ENCODE measurements at places on chromosomes 3 and 15.

DNA sequence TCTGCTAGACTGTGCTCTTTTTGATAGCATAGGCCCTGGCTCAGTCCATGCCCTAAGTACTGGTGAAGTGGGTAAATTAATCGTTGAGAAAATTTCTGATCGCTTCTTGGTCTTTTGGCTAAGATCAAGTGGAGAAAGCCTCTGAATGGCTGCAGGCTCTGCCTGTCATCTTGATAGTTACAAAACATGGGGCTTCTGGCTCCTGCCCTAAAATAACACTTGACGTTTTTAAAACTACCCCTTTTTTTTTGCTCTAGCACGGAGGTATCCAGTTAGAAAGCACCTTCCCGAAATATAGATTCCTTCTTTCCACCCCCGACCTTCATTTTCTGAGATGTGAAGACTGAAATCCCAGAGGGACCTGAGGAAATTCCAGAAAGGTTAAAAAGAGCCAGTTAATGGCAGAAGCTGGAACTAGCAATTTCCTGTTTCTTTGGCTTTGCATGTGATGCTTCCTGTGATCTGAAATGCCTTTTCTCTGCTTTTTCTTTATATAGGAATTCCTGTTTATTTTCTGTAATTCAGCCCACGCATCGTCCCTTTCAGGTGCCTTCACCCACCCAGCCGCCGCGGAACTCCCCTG, 799 bp upstream of the C2CD4B start:
- DNase-seq = no peak

- no peak for DNase-seq
These were observed 2.6 kb downstream of the APBA2 start for GRCh38 chr15:28888302-28888894.

DNA sequence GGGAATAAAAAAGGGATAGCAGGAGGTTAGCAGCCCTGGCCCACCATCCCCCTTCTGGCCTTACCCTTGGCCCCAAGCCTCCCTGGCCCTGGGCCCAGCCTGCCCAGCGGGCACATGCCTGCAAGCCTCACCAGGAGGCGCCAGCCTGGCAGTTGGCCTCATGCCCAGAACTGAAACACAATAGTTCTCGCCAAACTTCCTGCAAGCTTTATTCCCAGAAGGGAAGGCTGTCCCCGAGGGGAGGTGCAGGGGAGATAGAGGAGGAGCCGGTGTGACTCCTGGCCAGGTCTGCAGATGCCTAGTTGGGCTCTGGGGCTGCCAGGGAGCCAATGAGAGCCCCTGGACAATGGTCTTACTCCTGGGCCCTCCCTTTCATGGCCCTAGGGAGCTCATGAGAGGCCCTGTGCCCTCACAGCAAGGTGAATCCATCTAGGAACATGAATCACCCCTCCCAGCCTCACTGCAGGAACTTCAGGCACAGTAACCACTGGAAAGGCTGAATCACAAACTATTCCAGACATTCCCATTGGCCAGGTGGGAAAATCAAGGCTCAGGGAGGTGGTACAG, 4.0 kb downstream of the CCDC33 start:
- DNase-seq = peak; percentile 77

DNA sequence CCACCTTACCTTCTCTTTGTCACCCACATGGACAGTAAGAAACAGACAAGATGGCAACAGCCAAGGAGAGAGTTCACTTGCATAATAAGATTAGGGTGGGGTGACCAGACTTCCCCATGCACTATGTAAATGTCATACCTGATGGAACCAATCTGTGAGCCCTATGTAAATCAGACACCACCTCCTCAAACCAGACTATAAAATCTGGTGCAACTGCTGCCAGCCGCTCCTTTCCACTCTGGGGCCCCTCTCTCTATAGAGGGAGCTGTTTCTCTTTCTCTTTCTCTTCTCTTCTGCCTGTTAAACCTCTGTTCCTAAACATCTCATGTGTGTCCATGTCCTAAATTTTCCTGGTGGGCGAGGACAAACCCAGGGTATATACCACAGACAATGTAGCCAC, 405.5 kb upstream of the CNTN4 start:
- no peak for DNase-seq

GRCh38 chr15:49712846-49713450, 92.1 kb downstream of the DTWD1 start:
- DNase-seq = no peak

DNA sequence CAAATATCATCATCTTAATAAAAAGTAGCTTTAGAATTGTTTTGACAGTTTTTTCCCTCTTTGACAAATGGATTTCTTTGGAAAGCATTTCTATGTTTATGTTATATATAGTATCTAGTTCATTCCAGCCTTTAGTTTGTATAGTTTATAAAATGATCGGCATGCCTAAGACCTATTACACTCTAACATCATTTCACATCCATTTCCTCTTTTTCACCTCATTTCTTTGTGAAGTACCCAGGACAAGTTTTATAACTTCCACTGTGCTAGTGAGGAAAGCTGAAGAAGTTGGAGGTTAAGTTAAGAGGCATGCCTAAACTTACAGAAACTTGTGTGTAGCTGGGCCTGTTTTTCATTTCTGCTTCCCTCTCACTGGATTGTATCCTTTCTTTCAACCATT, 178.4 kb downstream of the TP63 start:
- DNase-seq = no peak

DNA sequence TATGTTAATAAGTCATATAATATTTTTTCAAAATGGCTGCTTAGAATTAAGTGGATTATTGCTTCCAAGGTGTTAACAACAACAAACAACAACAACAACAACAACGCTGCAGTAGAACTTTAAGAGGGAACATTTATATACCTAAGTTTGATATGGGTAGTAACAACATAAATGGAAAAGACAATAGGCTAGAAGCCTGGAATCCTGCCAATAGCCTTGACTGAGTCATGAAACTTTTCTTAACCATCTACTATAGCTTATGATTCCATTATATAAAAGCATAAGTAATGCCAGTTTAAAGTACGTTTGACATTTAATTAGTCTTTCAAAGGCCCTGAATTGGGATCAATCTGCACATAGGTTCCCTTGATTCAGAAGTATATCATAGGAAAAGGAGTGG, 31.2 kb downstream of the SATB1 start:
- DNase-seq = peak; percentile 11

DNA sequence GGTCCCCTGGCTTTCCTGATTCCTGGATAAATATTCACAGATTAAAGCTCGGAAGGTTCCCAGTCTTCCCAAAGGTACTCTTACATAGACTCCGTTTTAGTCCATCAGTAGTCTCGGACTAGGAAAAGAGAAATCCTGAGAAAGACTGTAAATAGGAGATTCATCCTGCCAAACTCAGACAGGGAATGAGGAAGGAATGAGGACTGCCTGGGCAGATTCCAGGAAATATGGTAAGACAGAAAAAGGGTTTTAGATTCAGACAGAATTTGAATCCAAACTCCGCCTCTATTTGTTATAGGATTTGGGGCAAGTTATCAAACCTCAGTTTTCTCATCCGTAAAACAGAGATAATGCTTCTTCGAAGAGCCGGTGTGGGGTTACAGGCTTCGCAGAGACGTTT, 77.8 kb upstream of the VGLL4 start:
- peak; percentile 29 for DNase-seq

DNA sequence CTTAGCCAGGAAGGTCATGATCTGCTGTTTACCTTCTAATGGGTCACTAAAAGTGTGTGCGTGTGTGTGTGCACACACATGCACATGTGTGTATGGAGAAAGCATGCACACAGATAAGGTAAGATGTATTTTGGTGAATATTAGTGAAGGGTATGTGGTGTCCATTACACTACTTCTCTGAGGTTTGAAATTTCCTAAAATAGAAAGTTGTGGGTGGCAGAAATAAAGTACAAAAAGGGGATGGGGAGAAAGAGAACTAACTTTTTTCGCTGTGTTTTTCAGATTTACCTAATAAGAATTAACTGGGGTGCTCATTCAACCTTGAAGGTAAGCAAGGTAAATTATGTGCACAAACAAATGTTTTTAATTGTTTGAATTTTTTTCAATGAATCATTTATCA, 24.4 kb upstream of the NR2E3 start:
- DNase-seq = no peak

- no peak for DNase-seq
These were observed 75.1 kb downstream of the FBLN2 start for GRCh38 chr3:13624021-13624420.

DNA sequence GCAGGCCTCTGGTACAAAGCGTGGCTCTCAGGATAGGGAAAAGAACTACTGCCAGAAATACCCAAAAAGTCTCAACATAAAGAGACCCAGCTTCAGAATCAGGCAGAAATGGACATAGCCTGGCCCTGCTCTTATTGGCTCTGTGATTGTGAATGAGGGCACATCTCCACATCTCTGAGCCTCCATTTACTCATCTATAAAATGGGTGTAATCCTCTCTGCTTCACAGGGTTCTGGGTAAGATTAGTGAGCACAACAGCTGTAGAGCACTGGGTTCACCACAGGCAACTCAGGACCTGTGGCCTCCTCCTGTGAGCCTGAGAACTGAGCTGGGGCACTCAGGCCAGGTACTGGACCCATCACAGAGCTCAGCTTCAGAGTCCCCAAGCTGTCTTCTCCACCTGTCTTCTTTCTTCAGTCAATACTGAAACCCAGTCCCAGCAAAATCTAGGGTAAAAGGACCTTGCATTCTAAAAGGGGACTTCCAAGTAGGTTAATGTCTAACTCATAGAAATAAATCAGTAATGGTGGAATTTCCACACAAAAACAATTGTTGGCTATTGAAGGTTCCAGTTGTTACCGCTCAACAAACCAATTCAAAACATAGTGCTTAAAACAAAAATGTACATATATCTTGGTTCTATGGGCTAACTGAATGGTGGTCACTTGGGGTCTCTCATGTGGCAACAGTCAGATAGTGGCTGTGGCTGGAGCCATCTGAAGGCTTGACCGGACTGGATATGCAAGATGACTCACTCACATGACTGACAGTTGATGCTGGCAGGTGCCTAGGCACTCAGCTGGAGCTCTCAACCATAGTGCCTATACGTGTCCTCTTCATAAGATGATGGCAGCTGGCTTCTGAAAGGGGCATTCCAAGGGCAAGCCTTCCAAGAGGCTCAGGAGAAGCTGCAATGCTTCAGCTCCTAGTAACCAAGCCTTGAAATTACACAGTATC, 47.3 kb downstream of the TRIM42 start:
- no peak for DNase-seq

DNA sequence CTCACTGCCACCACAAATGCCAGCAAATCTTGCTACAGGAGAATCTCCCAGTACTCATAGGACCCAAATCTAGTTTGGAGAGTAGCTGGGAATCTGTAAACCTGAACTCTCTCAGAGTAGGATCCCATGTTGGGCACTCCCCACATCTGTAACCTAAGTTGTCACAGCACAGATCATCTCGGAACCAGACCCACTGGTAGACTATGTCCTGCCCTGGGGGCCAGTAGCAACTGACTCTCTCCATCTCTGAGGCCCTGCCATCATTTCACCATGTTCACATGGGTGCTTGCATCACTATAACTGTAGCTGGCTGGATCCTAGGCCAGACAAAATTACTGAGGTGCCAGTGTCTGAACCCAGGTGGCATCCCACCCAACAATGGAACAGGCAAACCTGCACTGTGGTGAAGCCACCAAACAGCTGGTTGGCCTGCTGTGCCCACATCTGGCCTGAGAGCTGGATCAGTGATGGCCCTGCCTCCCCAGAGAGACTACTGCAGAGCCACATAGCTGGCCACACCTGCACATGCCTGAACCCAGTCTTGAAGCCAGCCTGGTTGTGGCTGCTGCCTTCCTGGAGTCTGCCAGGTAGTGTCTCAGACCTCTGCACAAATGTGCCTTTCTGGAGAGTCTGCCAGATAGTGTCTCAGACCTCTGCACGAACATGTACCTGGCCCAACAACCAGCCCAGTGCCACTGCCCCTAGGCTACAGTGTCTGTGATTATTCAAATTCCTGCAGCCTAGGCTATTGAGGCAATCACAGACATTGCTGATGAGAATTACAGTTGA, 82.0 kb downstream of the ISL2 start:
- no peak for DNase-seq

- peak; percentile 34 for DNase-seq
These were observed 586.7 kb downstream of the NTRK3 start for GRCh38 chr15:87669846-87670245.

GRCh38 chr3:58835086-58835485, 168.5 kb upstream of the FAM3D start:
- peak; percentile 87 for DNase-seq

GRCh38 chr15:95932676-95933075, 397.8 kb upstream of the NR2F2 start:
- DNase-seq = peak; percentile 77

GRCh38 chr3:180762866-180763265, 83.6 kb upstream of the CCDC39 start:
- no peak for DNase-seq
